ENCODE measurements at places on chromosomes 16 and 17.

DNA sequence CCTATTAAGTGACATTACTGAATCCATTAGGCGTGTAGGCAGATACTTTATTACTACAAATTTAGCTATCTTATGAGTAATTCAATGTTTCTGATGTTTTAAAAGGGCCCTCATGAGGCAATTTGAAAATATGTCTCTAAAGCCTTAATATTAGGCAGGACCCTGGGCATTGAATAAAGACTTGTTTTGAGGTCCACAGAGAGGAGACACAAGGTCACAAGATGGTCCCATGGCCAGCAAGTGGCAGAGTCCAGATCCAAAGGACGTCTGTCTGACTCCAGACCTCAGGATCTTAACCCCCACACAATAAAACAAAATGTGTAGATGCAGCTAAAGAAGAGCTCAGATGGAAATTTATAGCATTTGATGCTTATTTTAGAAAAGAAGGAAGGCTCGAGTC is 31.9 kb upstream of the HEATR6 start:
- no peak for DNase-seq

DNA sequence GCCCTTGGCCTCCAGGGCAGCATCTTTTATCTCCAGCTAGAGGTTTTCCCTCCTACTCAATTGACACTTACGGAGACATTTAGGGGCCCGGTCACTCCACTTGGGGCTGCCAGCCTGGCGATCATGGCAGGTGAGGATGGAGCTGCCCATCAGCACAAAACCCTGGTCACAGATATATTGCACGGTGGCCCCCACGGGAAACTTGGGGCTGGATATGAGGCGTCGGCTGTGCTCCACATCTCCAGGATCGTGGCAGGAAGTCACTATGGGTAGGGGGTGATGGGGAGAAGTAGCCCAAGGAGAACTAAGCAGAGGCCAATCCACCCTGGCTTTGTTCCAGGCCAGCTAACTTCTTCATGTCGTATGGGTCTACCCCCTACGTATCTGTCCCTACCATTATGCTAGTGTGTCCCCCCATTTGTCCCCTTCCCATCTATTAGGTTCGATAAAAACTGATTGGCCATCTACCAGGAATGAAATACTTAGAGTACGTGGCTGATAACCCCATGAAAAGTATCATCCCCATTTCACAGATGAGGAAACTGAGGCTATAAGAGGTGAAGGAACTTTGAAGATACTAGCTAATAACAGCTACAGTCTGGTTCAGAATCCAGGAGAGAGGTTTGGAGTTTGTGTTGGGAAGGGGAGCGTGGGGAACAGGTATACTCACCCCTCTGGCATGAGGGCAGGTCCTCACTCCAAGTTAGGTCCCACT is 6.1 kb upstream of the PHF12 start:
- no peak for DNase-seq

GRCh38 chr16:49859125-49859811 is 3.4 kb upstream of the ZNF423 start:
- no peak for DNase-seq

- DNase-seq = no peak
Observed at GRCh38 chr17:41512546-41513167, 6.0 kb downstream of the KRT15 start.

GRCh38 chr17:74873874-74874614 is 1.2 kb upstream of the FDXR start:
- no peak for DNase-seq

GRCh38 chr16:56825826-56826225 is 39.2 kb upstream of the SLC12A3 start:
- no peak for DNase-seq

DNA sequence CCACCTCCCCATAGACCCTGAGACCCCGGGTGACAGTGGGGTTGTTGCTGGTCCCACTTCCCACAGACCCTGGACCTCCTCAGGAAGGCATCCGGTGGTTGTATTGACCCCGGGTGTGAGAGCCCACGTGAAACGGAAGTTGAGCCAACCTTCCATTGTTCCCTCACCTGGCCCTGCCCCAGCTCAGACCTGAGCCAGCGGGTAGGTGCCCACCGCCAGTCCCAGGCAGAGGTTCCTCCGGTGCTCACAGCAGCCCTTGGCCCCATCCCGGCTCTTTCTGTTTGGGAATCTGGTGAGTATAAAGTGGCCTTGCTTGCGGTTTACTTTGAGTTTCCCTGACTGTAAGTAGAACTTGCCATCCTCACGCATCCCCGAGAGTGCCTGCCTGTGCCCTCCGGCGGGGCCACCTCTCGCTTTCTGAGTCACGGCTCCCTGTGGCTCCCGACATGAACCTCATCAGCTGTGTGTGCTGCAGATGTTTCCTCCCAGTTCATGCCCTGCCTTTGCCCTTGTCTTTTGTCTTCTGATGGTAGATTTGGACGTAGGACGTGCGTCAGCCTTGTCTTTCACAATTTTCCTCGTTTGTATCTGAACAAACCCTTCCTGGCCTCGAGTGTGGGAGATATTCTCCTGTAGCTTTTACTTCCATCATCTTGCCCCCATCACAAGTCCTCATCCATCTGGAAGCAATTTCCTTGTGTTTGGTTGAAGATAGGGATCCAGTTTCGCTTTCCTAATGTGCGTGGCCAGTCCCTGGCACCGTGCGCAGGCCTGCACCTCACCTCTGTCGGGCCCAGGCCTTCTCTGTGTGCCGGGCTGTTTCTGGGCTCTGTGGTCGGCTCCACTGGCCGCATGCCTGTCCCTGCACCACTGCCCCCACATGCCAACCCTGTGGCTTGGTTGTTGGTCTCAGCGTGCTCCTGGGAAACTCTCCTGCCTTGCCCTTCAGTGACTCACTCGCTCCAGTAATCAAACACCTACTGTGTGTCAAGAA is 76.0 kb downstream of the METRNL start:
- no peak for DNase-seq

DNA sequence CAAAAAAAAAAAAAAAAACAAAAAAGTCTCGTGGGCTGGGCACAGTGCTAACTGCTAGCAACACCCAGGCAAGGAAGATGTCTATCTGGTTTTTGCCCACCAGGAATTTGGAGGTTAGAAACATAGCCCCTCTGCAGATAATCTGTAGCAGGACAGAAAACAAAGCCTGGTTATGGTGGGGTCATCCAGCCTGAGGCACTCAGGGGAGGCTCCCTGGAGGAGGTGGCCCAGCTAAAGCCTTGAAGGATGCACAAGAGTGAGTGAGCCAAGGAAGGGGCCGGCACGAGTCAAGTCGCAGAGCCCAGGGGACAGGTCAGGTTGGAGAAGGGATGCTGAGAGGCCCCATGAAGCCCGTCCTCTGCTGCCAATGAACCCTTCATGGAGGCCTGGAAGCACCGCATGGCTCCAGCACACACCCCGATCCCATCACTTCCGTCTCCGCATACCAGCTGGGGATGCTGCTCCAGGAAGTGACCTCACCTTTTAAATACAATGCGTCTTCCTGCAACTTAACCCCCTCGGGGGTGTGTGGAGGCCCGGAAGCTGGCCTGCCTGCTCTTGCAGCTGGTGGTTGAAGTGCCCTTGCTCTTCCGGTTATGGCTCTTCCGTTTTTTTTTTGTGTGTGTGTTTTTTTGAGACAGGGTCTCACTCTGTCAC is 86.5 kb downstream of the ENGASE start:
- no peak for DNase-seq

DNA sequence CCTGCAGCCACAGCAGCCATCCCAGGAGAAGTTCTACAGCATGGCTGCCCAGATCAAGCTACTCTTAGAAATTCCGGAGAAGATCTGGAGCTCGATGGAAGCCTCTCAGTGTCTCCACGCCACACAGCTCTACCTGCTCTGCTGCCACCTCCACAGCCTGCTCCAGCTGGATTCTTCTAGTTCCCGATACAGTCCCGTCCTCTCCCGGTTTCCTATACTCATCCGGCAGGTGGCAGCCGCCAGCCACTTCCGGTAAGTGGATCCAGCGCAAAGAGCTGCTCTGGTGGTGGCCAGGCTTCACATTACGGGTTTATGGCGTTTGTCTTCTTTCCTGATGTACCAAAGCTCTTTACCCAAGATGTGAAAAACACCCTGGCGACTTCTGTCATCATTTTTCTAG is 3.6 kb downstream of the COG1 start:
- no peak for DNase-seq

DNA sequence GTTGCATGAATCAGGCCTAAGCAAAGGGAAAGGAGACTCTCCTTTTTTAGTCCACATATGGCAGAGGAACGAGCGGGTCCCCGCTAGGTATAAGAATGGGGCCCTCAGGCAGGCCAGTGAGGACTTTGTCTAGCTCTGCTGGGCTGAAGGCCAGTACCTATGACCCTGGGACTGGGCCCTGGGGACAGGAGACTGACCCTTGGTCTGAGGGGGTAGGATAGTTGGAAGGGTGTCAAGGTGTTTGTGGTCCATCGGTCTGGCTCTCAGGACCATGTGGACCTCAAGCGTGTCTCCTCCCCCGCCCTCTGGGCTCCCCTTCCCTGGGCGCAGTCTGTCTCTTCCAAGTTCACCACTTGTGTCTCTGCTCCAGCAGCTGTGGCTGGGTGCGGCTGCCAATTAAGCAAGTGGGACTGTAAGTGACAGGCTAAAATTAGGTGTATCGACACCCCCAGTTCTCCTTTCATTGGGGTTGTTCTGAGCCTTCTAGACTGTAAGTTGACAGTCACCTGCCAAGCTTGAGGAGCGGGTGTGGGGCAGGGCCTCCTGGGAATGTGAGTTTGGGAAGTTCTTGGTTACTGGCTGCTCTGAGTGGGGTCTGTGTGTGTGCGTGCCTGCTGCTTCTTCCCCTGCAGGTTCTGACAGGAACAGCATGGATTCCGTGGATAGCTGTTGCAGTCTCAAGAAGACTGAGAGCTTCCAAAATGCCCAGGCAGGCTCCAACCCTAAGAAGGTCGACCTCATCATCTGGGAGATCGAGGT is 24.5 kb downstream of the AKAP1 start:
- no peak for DNase-seq

DNA sequence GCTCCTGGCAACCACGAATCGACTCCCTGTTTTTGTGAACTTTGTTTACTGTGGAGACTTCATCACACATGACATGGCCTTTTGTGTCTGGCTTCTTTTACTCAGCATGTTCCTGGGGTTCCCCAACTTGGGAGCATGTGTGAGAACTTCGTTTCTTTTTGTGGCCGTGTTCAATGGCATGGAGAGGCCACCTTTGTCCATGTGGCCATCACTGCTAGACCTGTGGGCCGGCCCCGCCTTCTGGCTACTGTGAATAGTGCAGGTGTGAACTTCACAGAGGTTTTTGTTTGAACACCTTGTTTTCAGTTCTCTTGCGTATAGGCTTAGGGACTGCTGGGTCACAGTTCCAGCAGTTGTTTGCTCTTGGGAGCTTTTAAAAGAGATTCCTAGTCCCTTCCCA is 5.7 kb upstream of the SLC38A8 start:
- no peak for DNase-seq

DNA sequence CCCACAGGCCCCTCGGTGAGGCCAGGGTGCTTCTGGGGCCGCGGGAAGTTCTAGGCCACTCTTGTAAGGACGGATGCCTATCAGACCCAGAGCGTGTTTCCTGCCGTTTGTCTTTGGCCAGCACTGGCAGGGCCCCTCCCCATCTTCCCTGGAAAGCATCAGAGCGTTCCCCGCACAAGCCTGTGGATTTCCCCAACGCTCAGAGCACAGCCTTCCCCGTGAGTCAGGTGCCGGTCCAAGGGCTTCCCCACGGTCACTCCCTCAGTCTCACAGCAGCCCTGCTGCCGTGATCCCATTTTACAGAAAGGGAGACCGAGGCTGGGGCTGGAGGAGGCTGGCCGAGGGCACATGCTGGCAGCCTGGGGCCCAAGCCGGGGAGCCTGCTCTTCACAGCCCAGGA is 33.7 kb downstream of the CRISPLD2 start:
- DNase-seq = no peak

GRCh38 chr17:807523-808294 is 25.6 kb downstream of the MRM3 start:
- no peak for DNase-seq

- DNase-seq = no peak
Observed at GRCh38 chr16:48335961-48336360, 49.3 kb downstream of the SIAH1 start.

DNA sequence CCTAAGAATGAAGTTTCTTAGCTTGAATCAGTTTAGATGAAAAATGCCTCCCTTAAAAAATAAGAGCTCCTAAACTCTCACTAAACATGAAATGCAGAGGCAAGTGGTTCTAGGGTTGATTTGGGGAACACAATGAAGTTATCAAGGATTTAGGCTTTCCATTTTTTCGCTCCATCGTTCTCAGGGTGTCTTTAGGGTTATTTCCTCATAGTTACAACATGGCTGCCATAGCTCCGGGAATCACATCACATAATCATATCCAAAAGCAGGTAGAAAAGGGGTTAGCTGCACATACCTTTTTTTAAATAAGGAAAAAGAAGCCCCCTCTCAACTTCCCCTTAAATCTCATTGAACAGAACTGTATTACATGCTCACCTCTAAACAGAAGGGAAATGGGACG is 21.4 kb downstream of the ZP2 start:
- DNase-seq = no peak

GRCh38 chr16:79093554-79093967 is 507.0 kb downstream of the MAF start:
- no peak for DNase-seq

- DNase-seq = no peak
Observed at GRCh38 chr16:69267633-69268032, 43.5 kb upstream of the VPS4A start.

DNA sequence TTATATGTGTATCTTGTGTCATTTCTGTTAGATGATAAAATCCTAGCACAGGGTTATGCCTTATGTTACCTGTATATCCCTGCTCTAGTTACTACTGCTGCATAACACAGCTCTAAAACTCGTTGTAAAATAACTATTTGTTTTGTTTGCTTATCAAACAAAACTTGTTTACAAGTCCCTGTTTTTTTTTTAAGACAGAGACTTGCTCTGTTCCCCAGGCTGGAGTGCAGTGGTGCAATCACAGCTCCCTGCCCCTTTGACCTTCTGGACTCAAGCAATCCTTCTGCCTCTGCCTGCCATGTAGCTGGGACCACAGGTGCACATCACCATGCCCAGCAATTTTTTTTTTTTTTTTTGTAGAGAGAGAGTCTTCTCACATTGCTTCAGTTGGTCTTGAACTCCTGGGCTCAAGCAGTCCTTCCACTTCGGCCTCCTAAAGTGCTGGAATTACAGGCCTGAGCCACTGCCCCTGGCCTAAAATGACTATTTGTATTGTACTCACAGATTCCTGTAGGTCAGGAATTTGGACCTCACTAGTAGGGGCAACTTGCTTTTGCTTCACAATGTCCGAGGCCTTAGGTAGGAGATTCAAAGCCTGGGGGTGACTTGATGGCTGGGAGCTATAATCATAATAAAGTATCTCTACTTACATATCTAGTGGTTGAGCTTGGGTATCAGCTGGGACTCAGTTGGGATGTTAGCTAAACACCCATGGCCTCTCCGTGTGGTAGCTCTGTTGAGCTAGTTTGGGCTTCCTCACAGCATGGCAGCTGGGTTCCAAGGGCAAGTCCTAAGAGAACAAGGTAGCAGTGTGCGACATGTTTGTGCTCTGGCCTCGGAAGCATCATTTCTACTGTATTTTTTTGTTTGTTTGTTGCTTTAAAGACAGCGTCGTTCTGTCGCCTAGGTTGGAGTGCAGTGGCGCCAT is 12.6 kb downstream of the DUSP14 start:
- DNase-seq = no peak

DNA sequence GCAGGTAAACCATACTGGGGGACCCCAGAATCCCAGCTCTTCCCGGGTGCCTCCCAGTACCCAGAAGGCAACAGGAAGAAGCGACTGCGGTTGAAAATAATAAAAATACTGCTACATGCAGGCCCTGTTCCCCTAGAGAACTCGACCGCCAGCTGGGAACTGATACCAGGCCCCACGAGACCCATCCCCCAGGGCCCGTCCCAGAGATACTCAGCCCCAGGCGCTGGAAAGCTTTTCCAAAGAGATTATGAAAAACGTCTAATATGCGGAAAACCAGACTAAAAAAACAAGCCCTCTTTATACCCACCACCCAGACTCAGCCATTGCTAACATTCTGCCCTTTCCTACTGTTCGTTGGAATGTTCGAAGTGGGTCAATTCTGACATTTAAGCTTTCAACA is 12.9 kb upstream of the MEAK7 start:
- no peak for DNase-seq

Data from activated CD4-positive, alpha-beta T cell treated with anti-CD3 and anti-CD28 coated beads for 1 hour (primary cell).